ENCODE measurements at places on chromosomes 2 and 18. TPM values are rescaled to one million over a fixed set of nuclear protein-coding genes. Genes with fewer than 3 reads are reported as not detected.

Gene REEP1
- total RNA-seq = 1.4 TPM

Gene ASXL3
- not detected for total RNA-seq

Gene LRRC30
- total RNA-seq = not detected

Gene PRKAG3
- total RNA-seq = not detected

Gene SH3YL1
- 10.7 TPM for total RNA-seq

Gene RND3
- 61.4 TPM for total RNA-seq

Measured in A375 (cell line).